ENCODE measurements at places on chromosomes 16 and 17.

DNA sequence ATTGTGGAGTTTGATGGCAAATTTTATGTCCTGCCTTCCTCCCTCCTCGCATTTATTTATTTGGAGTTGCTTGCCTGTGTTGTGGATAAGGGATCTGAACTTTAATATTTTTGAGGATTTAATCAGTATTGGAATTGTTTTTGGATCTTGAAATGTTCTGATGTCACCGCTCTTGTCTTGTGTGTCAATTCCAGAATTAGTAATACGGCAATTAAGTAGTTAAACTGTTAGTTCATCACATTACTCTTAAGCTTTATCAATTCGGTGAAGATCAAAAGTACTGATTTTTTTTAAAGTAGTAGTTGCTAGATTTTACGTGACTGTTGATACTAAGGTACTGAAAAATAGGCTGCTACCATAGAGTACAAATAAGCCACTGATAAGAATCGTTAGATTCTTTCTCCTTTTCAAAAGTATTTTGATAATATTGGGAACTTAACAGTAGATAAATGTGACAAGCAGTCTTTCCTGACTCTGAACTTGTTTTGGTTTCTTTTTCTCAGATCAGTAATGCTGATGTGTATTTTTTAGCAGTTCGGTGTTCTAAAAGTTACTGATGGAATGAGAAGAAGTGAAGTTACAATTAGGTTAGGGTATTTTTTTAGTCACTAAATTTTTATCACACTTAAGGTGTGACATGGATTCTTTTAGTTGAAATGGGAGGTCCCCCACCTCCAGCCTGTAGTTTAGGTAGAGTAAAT lies 2.0 kb downstream of the RBBP6 start:
- DNase-seq = no peak

GRCh38 chr17:81039096-81039495 lies 4.1 kb downstream of the BAIAP2 start:
- DNase-seq = no peak

GRCh38 chr17:2181897-2182448 lies 121.6 kb downstream of the SMG6 start:
- DNase-seq = no peak

GRCh38 chr16:85369741-85370528 lies 243.2 kb upstream of the GSE1 start:
- no peak for DNase-seq

DNA sequence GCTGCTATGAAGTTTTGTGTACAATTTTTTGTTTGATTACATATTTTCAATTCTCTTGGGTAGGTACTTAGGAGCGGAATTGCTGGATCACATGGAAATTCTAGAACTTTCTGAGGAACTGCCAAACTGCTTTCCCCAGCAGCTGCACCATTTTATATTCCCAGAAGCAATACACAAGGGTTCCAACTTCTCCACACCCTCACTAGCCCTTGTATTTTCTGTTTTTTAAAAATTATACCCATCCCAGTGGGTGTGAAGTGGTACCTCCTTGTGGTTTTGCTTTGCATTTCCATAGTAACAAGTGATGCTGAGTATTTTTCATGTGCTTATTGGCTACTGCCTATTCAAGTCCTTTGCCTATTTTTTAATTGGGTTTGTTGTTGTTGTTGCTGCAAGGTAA lies 20.9 kb downstream of the NACA2 start:
- DNase-seq = no peak

Measured in NCI-H774 (cell line).